Karpas-422 (cell line): ENCODE measurements at places on chromosomes 5 and 9. TPM values are rescaled to one million over a fixed set of nuclear protein-coding genes. Genes with fewer than 3 reads are reported as not detected.

GRCh38 chr5:142320851-142321560 lies 3.8 kb downstream of the SPRY4 start:
- no peak for DNase-seq
- H3K27me3 ChIP-seq: no peaks in the 10 kb centered on the region
- no peak overlapping the region for H3K27ac ChIP-seq
- H3K36me3 ChIP-seq: no peaks in the 10 kb centered on the region

GRCh38 chr5:142644640-142645361 lies 41.1 kb downstream of the FGF1 start:
- H3K36me3 ChIP-seq: no peaks in the 10 kb centered on the region
- no peaks in the 10 kb centered on the region for H3K27me3 ChIP-seq
- no peak overlapping the region for H3K4me3 ChIP-seq
- H3K4me1 ChIP-seq: no peaks in the 10 kb centered on the region

Gene KIF4B
- total RNA-seq: 0.04 and 0.30 TPM in 2 replicates

Gene ISL1
- not detected in 2 replicates for total RNA-seq

Gene DIRAS2
- not detected in 2 replicates for total RNA-seq

DNA sequence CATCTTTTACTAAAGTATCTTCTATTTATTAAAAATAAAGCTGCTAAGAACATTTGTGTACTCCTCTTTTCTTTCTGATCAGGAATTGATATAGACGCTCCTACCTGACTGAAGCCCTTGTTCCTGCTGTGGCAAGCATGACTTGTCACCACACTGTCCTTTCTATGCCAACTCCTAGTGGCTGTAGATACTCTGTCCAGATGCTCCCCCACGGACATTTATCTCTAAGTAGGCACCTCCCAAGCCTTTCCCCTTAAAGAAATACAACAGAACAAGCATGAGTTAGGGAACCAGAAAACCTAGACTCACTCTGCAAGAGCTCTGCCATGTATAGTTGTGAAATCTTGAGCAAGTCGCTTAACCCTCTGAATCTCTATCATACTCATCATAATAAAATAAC lies 53.2 kb downstream of the FAM114A2 start:
- H3K4me1 ChIP-seq: peaks cover 11% of the 10 kb centered on the region
- no peaks in the 10 kb centered on the region; the same call in 1 of the 2 replicates for H3K27me3 ChIP-seq
- H3K36me3 ChIP-seq: no peaks in the 10 kb centered on the region
- H3K4me3 ChIP-seq: no peak overlapping the region
- H3K27ac ChIP-seq: no peak overlapping the region

DNA sequence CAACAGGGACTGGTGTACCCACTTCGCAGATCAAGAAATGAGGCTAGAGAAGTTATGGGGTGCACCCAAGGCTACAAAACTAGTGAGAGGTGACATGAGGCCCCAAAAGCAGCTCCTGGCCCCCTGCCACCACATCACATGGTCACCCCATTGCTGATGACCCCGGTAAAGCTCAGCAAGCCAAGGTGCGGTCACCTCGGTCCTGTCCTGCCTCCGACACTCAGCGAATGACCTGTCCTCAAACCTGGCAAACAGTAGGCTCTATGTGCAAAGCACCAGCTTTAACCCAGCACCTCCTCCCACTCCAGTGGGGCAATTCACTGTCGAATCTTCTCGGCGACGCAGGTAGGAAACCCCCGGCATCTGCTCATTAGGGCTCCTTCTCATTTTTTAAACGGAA lies 307.4 kb downstream of the RAB3C start:
- no peaks in the 10 kb centered on the region for H3K27me3 ChIP-seq
- no peak for DNase-seq
- no peak overlapping the region for H3K27ac ChIP-seq
- no peaks in the 10 kb centered on the region for H3K36me3 ChIP-seq

GRCh38 chr9:107545036-107545435 lies 55.5 kb upstream of the KLF4 start:
- H3K27ac ChIP-seq: no peak overlapping the region
- no peaks in the 10 kb centered on the region for H3K27me3 ChIP-seq
- no peak overlapping the region for H3K4me3 ChIP-seq

GRCh38 chr5:171521219-171521633 lies 101.8 kb downstream of the FGF18 start:
- no peak overlapping the region for H3K27ac ChIP-seq
- DNase-seq: no peak

DNA sequence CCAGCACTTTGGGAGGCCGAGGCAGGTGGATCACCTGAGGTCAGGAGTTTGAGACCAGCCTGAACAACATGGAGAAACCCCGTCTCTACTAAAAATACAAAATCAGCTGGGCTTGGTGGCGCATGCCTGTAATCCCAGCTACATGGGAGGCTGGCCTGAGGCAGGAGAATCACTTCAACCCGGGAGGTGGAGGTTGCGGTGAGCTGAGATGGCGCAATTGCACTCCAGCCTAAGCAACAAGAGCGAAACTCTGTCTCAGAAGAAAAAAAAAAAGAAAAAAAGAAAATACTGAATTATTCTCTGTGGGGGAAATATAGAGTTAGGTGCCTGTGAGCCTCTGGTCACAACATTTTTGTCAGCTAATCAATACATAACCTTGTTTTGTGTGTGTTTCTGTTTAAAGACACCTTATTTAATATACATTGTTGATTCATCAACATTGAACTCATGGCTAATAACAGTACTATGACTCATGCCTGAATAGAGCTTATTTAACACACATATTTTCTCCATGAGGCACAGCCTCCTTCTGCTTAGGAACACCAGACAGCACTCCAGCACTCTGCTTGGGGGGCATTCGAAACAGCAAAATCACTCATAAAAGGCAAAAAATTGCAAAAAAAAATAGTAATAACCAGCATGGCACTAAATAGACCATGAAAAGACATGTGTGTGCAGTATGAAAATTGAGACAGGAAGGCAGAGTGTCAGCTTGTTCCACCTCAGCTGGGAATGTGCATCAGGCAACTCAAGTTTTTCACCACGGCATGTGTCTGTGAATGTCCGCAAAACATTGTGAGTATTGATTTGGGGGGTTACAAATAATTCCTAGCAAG lies at the start of gene IL31RA:
TSS of gene IL31RA (plus strand) at position 519 of the 836 bp plus-strand sequence. CDS start at position 733, 214 bp downstream.
- no peak within 1 kb of the TSS for H3K27ac ChIP-seq
- no peak for DNase-seq
- H3K4me3 ChIP-seq: no peak within 1 kb of the TSS
- H3K36me3 ChIP-seq: no peaks in the 10 kb centered on the region
- H3K27me3 ChIP-seq: no peaks in the 10 kb centered on the region

Gene WASHC1
- 11.4 and 19.7 TPM in 2 replicates for total RNA-seq

DNA sequence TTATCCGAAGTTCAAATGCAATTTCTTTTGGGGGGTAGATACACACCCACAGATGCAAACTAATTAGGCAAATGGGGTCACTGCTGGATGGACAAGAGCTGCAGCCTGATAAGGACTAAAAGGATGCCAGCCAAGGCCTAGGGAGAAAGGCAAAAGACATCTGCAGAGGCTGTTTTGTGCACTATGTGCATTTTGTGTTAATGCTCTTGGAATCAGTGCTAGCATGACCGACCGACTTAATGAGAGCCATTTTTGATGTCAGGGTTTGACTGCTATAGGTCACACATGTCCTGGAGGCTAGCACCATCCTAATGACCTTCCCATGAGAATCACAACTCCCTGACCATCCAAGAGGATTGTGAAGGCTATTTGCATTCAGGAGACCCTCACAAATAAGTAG lies 34.6 kb downstream of the PLAC8L1 start:
- DNase-seq: no peak
- H3K4me3 ChIP-seq: no peak overlapping the region
- H3K36me3 ChIP-seq: no peaks in the 10 kb centered on the region
- no peaks in the 10 kb centered on the region for H3K27me3 ChIP-seq
